ENCODE measurements at places on chromosomes 1 and 21.

DNA sequence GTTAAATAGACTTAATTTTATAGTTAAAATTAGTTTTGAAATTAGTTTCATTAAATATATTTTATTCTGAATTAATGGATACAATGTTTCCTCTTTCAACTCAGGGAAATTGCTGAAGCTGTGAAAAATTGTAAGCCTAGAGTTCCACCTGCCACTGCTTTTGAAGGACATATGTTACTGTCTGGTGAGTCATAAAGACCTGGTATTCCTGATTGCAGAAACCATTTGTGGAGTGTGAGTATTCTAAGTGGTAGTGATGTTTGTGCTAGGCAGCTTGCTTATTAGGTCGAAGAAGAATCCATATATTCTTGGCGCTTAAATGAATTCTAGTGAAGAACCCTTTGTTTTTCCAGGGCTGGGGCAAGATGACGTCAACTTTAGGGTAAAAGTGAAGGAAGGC, 34.0 kb downstream of the MTR start:
- no peak for DNase-seq

DNA sequence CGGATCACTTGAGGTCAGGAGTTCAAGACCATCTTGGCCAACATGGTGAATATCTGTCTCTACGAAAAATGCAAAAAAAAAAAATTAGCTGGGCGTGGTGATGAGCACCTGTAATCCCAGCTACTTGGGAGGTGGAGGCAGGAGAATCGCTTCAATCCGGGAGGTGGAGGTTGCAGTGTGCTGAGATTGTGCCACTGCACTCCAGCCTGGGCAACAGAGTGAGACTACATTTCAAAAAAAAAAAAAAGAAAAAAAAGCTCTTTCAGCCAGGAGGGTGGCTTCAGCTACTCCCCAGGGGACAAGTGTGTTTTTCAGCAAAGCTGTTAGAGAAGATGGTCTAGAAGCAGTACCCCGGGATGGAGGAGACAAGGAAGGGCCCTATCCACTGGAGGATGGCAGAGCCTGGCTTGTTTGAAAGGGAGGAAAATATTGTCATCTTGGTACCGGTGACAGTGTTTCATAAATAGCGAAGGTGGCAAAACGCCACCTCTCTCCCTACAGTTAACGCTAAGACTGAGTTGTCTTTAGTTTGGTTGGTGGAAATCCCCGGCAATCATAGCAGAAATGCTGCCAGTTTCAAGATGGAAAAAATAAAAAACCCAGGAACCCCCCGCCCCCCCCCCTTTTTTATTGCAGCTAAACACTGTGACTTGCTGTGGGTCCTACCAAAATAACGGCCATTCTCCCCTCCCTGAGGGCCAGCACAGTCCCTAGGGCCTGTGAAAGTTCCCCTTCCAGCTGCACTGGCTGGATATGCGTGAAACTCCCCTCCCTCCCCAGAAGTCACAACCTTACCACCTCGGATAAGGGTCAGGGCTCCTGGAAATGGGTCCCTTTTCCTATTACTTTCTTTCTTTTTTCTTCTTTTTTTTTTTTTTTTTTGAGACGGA, 3.5 kb downstream of the PIK3CD start:
- DNase-seq: no peak

GRCh38 chr1:23922321-23922943, 9.3 kb upstream of the CNR2 start:
- no peak for DNase-seq

DNA sequence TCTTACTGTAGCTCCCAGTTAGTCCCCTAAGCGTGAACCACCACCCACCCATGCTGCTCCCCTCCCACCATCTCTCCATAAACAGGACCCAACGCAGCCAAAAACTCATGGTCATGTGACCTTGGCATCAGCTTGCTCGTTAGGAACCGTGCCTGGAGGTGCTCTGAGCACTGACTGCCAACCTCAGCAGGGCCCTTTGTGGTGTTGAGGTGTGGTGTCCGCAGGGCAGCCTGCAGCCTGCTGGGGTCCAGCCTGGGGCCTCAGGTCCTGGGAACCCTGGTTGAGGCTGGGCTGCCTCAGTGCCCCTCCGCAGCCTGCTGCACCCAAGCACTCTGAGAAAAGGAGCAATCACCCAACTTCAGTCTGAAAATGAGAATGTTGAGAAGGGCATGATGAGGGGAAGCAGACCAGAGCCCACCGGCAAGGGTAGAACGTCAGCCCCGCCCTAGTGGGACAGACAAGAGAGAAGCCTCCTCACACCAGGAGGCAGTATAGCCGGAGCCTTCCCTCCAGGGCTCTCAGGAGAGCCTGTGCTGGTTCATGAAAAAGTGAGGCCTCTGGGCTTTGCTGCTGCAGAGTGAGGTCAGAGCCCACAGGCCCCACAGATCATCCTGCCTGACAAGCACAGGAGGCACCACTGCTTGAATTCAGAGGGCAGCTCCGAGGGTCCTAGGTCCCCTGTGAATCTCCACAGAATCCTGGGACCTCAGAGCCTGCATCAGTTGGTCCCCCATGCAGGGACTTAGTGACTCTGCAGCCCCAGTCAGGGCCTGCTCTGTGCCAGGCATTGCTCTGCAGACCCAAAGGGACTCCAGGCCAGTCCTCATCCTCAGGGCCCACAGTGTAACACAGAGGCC, 4.9 kb upstream of the COL6A2 start:
- DNase-seq: no peak

DNA sequence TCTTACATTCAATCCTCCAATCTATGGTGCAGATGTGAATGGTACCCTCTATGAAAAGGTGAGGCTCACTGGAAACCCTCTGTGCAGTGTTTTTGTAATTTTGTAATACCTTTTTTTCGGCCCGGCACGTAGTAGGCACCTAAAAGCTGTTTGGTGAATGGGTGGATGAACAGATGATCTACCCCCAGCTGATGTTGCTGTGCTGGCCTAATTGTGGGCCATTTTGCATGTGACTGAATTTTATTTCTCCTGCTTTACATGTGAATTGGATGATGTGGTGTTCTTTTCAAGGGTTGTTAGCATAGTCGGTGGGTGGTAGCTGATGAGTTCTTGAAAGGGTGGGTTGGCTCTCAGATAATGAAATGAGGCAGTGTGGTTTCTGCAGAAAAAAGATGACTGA, 10.4 kb downstream of the KDM4A start:
- no peak for DNase-seq

DNA sequence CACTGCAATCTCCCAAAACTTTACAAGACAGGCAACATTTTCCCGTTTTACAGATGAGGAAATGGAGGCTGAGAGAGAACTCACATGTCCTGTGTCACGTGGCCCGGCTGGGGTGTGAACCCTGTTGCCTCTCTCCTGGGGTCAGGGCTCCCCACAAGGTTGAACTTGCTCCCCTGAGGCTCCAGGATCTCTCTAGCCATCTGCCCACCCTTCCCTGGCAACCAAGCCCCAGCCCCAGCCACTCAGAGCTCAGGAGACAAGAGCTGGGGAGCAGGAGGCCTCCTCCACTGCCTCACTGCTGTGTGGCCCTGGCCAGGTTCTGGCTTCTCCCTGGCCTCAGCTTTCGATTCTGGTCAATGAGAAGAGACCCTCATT, 11.8 kb downstream of the LAPTM5 start:
- DNase-seq: no peak

DNA sequence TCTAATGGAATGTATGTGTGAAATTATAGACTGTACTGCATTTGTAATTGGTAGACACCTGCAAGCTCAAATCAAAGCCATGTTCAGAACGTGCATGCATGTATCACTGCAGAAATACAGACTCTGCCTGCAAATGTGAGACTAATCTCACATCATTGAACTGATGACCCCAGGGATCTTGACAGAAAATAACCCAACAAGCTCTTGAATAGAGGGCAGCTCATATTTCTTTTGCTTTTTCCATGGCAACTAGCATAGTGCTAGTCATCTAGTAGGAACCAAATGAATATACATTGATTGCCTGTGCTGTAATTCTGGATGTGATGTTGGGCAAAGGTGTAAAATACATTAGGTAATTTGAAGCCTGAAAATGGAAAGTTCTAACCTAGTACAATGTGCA, 62.4 kb downstream of the PTPRC start:
- DNase-seq: no peak

DNA sequence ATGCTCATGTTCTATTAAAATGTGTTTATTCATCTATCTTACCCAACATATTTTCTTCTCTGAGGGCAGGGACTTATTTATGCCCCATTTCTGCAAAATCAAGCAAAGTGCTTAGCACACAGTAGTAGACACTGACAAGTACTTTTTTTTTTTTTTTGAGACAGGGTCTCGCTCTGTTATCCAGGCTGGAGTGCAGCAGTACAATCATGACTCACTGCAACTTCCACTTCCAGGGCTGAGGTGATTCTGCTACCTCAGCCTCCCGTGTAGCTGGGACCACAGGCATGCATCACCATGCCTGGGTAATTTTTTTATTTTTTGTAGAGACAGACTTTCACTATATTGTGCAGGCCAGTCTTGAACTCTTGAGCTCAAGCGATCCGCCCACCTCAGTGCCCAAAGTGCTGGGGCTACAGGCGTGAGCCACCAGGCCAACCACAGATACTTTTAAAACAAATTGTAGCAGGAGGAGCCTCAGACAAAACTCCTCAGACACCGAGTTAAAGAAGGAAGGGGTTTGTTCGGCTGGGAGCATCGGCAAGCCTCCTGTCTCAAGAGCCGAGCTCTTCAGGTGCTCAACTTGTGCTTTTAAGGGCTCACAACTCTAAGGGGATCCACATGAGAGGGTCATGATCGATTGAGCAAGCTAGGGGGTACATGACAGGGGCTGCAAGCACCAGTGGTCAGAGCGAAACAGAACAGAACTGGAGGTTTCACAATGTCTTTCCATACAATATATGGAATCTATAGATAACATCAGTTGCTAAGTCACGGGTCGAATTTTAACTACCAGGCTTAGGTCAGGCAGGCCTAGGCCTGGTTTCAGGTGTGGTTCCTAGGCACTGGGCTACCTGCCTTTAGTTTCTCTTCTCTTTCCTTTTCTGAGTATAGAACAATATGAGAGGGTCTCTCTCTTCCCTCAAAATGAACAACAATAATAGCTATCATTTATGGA, 5.7 kb upstream of the TMEM167B start:
- DNase-seq: no peak

DNA sequence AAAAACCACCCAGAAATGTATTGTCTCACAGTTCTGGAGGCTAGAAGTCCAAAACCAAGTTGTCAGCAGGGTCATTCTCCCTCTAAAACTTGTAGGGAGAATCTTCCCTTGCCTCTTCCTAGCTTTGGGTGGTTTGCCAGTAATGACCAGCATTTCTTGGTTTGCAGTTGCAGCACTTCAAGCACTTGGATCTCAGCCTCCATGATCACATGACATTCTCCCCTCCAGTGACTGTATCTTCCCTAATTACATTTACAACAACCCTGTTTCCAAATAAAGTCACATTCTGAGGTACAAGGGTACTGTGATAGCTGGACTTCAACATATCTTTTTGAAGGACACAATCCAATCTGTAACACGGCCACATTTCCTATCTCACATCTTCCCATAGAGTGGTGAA, 37.2 kb downstream of the EVI5 start:
- DNase-seq: no peak

DNA sequence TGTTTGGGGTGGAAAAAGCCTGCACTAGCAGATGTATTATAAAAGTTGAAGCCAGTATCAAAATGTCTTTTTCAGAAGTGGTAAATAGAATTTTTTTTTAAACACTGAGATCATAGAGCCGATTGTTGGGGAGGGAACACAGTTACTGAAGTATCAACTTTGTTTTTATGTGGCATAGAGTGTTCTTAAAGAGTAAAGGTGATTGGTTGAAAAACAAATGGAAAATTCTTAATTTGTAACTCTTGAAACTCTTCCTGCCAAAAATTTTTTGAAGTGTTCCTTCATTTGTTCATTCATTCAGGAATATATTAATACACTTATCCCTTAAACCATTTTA, 83.3 kb downstream of the DISP1 start:
- no peak for DNase-seq
